ENCODE measurements at places on chromosomes 5 and 9. TPM values are rescaled to one million over a fixed set of nuclear protein-coding genes. Genes with fewer than 3 reads are reported as not detected.
A peak's percentile ranks its signal among the peaks of the same experiment; 100 is the strongest.

GRCh38 chr9:121266906-121267650 lies 884 bp upstream of the GSN start:
- no peak for DNase-seq
- H3K4me3 ChIP-seq = peak overlapping the region; percentile 88
- H3K4me1 ChIP-seq = peaks cover 45% of the 10 kb centered on the region
- H3K27me3 ChIP-seq = peaks cover 6% of the 10 kb centered on the region
- no peak overlapping the region for H3K27ac ChIP-seq

DNA sequence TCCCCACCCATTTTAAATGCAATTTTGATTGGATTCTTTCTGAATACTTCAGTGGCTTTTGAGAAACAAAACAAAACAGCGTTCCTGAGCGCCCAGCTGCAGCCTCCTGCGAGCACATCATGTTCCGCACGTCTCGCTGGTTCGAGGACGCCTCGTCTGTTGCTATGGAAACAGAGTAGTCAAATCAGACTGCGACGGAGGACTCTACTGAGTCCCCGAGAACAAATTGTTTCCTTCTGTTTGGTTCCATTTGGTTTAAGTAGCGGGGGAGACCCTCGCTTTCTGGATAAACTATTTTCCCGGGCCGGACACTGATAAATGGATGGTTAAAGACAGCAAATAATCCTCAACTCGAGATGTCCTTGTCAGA lies 69.0 kb downstream of the SLC28A3 start:
- peak; percentile 14 for DNase-seq
- H3K36me3 ChIP-seq = no peaks in the 10 kb centered on the region
- no peak overlapping the region for H3K27ac ChIP-seq

CFAP77 gene
- polyA plus RNA-seq = not detected

DMRTA1 gene
- not detected for polyA plus RNA-seq

PROP1 gene
- not detected for polyA plus RNA-seq

- H3K4me1 ChIP-seq = no peaks in the 10 kb centered on the region
- H3K27me3 ChIP-seq = no peaks in the 10 kb centered on the region
- no peaks in the 10 kb centered on the region for H3K36me3 ChIP-seq
- no peak for DNase-seq
- H3K4me3 ChIP-seq = no peak overlapping the region
- no peak overlapping the region for H3K27ac ChIP-seq
Measured at GRCh38 chr5:9411142-9411541, 134.7 kb downstream of the SEMA5A start.

LECT2 gene
- not detected for polyA plus RNA-seq

GRCh38 chr9:76292658-76293057 lies 101.6 kb downstream of the RFK start:
- H3K4me1 ChIP-seq = peaks cover 6% of the 10 kb centered on the region
- no peak overlapping the region for H3K27ac ChIP-seq
- H3K4me3 ChIP-seq = no peak overlapping the region
- no peaks in the 10 kb centered on the region for H3K36me3 ChIP-seq
- peaks cover 2% of the 10 kb centered on the region for H3K27me3 ChIP-seq

DNA sequence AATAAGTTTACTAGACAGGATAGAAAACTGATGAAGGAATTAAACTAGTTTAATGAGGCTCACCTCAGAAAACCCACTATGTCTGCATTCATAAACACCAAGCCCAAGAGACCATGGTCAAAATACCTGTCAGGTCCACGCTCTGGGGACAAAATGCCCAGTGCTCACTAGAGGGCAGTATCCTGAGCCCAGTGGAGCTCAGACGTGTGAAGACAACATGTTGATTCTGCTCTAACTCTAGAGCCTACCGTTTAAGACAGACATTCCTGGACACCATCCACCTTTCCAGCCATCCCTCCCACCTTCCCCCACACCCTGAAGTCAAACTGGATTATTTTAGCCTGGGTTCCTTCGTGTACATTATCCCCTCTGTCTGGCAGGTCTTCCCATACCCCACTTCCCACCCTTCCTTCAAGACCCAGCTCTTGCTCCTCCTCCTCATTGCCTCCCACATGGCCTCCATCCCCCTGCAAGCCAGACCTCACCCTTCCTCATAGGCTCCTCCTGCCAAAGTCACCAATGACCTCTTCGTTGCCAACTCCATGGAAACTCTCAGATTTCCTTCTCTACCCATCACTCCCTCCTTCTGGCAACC lies 142.3 kb upstream of the FSTL4 start:
- H3K27me3 ChIP-seq = peaks cover 15% of the 10 kb centered on the region
- no peaks in the 10 kb centered on the region for H3K36me3 ChIP-seq
- H3K4me1 ChIP-seq = no peaks in the 10 kb centered on the region

GRCh38 chr9:112629671-112630485 lies 88.0 kb downstream of the INIP start:
- H3K4me1 ChIP-seq = no peaks in the 10 kb centered on the region
- H3K4me3 ChIP-seq = no peak overlapping the region
- no peaks in the 10 kb centered on the region for H3K36me3 ChIP-seq
- no peak overlapping the region for H3K27ac ChIP-seq

DNA sequence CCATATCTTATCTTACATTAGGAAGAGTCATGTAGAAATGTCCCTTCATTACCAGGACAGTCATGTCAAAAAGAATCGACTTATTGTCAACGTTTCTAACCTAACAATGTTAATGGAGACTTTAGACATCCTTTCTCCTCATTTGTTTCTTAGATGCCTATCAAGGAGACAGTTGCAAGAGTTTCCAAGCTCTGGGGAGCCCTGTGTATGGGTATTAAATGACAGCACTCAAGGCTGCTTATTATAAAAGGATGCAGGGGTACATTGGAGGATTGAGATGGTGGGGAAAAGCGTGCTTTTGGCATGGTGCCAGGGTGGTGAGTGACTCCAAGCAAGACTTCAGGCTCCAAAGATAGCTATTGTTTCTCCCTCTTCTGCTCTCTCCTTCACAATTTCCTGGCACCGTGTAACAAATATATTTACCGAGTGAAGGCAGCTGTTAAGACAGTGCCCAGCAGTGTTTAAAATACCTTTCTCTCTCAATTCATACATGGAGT lies 461.3 kb upstream of the CLINT1 start:
- H3K27ac ChIP-seq = no peak overlapping the region
- no peak overlapping the region for H3K4me3 ChIP-seq
- no peaks in the 10 kb centered on the region for H3K36me3 ChIP-seq
- H3K27me3 ChIP-seq = peaks cover 2% of the 10 kb centered on the region
- no peaks in the 10 kb centered on the region for H3K4me1 ChIP-seq

MSMP gene
- polyA plus RNA-seq = not detected

DNA sequence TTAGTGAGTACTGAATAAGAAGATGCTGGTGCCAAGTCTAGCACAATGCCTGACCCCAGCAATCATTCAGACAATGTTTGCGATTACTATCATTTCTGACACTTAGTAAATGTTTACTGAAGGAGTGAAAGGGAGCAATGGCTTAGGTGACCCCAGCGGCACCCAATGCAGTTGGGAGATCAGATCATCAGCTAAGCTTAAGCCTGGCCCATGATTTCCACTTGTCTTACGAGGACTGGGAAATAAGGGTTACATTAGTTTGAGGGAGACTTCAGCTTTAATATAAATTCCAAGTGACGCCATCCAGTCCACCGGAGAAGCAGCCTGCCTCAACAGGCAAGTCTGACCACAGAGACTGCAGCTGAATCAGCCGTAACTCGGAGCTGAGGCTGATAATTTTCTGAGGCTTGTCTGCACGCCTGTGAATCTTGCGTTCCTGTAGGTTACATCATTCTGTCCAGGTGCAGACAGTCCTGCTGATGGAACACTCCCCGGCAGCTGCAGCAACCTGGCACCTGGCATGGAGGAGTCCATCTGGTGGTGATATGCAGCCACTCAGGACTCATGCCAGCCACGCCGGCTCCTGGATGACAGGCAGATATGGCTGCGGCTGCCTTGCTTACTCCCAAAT lies 34.9 kb upstream of the FGF1 start:
- no peak overlapping the region for H3K27ac ChIP-seq
- no peaks in the 10 kb centered on the region for H3K36me3 ChIP-seq
- no peak for DNase-seq
- peaks cover 15% of the 10 kb centered on the region for H3K4me1 ChIP-seq
- peaks cover 7% of the 10 kb centered on the region for H3K27me3 ChIP-seq

LHX6 gene
- polyA plus RNA-seq = not detected

C9orf153 gene
- polyA plus RNA-seq = not detected

DNA sequence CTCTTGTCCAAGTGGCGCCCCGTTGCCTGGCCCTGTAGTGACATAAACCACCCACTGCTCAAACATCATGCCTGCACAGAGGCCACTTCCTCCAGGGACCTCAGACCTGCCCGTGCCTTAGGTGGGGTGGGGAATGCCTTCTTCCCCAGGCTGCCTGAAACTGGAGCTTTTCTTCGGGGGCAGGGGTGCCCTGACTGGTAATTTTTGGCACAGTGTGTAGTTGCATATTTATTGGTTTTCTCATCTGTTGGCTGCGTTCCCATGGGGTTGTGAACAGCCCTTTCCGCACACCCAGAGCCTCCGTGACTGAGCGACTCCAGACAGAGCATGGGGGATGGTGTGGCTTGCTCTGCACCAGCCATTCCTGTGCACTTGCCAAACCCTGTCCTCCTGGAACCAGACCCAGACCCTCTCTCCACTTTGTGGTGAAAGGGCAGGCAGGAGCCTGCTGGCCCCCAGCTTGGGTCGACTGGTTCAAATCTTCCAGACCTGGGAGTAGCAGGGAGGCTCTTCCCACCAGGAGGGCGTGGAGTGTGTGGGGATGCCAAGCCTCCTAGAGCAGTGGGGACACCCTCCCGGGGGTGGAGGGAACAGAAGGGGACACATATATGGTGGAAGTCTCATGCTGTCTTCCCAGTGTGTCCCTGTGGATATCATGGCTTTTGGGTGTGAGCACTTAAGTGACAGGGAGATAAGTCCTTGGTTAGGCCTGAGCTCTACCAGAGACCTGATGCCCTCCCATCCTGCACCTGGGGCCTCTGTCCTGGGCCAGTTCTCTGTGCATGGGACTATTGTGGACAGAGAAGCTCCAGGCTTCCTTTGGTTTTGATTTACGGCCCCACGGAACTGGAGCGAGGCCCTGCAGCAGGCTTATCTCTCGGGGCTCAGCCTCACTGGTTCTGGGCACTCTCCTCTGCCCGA lies 39.6 kb downstream of the WNK2 start:
- H3K4me3 ChIP-seq = no peak overlapping the region
- no peaks in the 10 kb centered on the region for H3K36me3 ChIP-seq
- H3K27ac ChIP-seq = no peak overlapping the region
- no peak for DNase-seq
- no peaks in the 10 kb centered on the region for H3K4me1 ChIP-seq

- no peaks in the 10 kb centered on the region for H3K4me1 ChIP-seq
- no peak overlapping the region for H3K27ac ChIP-seq
- no peaks in the 10 kb centered on the region for H3K27me3 ChIP-seq
- no peak overlapping the region for H3K4me3 ChIP-seq
- no peak for DNase-seq
Measured at GRCh38 chr9:124454791-124455443, 4.7 kb downstream of the ADGRD2 start.

Measured in immature natural killer cell (primary cell).